ENCODE measurements at places on chromosomes 11 and 22.
A peak's percentile ranks its signal among the peaks of the same experiment; 100 is the strongest.

GRCh38 chr11:98358551-98358950, 662.2 kb upstream of the CNTN5 start:
- no peak for DNase-seq
- H3K27me3 ChIP-seq: no peaks in the 10 kb centered on the region
- H3K27ac ChIP-seq: no peak overlapping the region
- no peak overlapping the region for H3K4me3 ChIP-seq
- no peaks in the 10 kb centered on the region for H3K4me1 ChIP-seq

- peaks cover 5% of the 10 kb centered on the region for H3K36me3 ChIP-seq
- H3K27ac ChIP-seq: no peak overlapping the region
- DNase-seq: no peak
- H3K4me1 ChIP-seq: no peaks in the 10 kb centered on the region
Measured at GRCh38 chr11:18011633-18012032, 1.2 kb downstream of the SERGEF start.

DNA sequence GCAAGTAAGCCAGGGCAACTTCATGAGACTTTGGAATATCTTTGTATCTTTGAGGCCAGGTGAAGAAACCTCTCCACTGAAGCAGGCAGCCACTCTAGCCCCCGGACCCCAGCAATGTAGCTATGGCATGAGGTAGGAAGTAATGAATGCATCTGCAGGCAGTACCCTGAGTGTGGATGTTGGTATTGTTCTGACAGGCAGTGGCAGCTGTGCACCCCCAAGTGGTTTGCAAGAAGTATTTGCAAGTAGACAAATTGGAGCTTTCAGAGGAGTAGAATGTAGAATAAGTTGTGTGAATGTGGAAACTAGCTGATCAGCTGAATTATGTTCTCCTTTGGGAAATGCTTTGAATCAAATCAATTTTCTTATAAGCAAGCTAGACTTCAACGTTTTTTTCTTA, 194.4 kb upstream of the PGR start:
- no peaks in the 10 kb centered on the region for H3K36me3 ChIP-seq
- H3K27me3 ChIP-seq: no peaks in the 10 kb centered on the region

DNA sequence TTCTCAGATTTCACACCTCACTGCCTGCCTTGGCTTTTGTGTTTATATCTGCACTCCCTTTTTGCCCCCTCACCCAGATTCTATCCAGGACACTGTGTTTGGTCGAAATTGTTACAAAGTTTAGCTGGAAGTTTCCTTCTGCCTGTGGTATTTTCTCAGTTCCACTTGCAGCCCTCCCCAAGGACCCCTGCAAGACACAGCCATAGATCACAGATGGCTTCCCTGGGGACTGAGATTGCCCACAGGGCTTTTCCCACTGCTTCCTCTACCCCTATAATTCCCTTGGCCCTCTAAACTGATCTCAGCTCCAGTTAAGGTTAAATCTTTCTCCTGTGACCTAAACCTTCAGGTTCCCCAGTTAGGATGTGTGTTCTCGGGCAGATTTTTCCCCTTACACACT, 146.1 kb upstream of the C11orf87 start:
- H3K4me3 ChIP-seq: no peak overlapping the region
- H3K36me3 ChIP-seq: no peaks in the 10 kb centered on the region
- no peaks in the 10 kb centered on the region for H3K27me3 ChIP-seq
- no peak overlapping the region for H3K27ac ChIP-seq

GRCh38 chr11:134941326-134941725, 529.3 kb upstream of the B3GAT1 start:
- H3K4me1 ChIP-seq: no peaks in the 10 kb centered on the region
- DNase-seq: no peak
- no peaks in the 10 kb centered on the region for H3K36me3 ChIP-seq
- H3K27ac ChIP-seq: no peak overlapping the region

DNA sequence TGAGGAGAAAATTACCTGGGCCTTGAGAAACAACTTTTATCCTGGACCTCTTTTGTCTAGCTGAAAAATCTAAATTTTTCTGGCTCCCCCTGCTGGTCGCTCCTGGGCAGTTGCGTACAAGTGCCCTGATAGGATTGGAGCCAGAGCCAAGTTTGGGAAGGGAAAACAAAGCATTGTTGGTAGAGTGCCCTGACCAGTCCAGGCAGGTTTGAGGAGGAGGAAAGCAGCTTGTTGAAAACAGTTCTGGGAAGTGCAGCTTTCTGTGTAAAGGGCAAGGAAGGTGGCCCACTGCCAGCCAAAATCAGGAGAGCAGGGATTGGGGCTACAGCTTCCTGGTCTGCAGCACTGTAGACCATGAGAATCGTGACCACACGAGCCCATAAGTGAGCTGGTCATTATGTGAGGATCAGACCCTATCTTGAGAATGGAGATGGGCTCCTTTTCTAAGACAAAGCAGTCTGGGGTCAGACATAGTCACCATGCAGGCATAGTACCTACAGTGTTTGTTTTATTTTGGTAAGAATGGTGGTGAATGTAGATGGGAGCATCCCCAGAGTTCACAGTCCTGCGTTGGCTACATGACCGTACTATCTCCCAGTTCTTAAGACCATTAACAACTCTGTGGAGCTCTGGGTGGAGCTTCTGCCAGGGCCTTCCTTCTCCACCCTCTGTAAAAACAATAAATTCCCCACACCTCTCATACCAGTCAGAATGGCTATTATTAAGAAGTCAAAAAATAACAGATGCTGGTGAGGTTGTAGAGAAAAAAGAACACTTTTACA, 21.3 kb upstream of the PIK3IP1 start:
- H3K4me1 ChIP-seq: peaks cover 5% of the 10 kb centered on the region
- no peaks in the 10 kb centered on the region for H3K36me3 ChIP-seq
- DNase-seq: peak; percentile 95

GRCh38 chr11:9091044-9091922, at the start of gene SCUBE2:
Gene SCUBE2, minus strand, starts transcription at chr11:9091599. Its CDS starts 71 bp downstream, at chr11:9091528.
- H3K4me1 ChIP-seq: peaks cover 31% of the 10 kb centered on the region
- H3K4me3 ChIP-seq: peak within 1 kb of the TSS; percentile 60

DNA sequence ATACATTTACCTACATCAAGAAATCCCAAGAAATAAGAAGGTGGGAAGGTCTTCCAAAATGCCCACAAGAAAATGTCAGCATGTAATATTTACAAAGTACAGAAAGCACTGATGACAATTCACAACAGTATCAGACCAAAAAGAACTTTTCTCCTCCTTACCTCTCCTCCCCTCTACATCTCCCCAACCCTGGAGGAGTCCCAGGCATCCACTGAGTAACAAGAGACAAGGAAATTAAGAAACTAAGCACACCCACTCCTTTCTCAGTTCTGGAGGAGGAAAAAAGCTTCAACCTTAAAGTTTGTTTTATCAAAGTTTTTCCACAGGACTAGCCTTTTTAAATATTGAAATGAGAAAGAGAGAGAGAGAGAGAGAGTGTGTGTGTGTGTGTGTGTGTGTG, 2.0 kb upstream of the SERGEF start:
- no peaks in the 10 kb centered on the region for H3K27me3 ChIP-seq
- H3K4me1 ChIP-seq: no peaks in the 10 kb centered on the region
- DNase-seq: no peak
- no peaks in the 10 kb centered on the region for H3K36me3 ChIP-seq

DNA sequence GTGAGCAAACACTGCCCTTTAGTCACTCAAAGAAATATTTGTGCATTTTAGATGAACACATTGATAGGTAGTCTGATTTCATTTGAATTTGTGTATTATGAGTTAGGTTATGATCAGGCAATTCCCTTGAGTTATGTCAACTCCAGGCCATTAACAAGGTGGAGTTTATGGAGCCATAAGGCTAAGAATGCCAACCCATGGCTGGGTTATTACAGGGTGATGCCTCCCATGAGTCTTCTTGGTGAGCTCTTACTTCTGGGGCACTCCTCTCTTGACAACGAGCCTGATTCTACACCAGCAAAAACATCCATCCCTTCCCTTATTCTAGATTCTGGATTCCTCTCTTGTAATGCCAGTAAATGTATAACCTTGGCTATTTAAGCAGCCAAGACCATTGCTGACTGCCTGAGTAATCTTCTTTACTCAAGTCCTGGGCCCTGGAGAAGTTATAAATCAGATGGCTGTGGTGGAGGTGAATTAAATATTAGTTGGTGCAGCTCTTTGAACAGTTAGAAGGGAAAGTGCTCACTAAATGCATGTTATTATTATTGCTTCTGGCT, 645.7 kb upstream of the TENM4 start:
- H3K36me3 ChIP-seq: no peaks in the 10 kb centered on the region
- H3K27ac ChIP-seq: no peak overlapping the region
- H3K4me3 ChIP-seq: no peak overlapping the region
- no peaks in the 10 kb centered on the region for H3K4me1 ChIP-seq
- no peak for DNase-seq
- no peaks in the 10 kb centered on the region for H3K27me3 ChIP-seq

DNA sequence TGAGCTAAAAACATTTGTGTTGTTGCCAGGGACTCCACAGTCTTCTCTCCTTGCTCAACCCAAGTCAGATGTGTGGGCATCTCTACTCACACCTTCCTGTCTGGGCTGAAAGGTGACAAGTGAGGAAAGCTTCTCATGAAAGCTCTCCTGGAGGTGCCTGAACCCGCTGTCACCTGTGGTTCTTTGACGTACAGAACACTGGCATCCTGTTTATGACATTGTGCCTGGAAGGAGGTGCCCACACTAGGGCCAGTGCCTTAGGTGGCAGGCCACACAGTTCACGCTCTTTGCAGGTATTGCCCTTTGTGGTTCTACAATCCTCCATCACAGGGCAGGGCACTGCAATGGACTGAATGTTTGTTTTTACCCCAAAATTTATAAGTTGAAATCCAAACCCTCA, 108.5 kb downstream of the CD44 start:
- DNase-seq: peak; percentile 70
- H3K36me3 ChIP-seq: no peaks in the 10 kb centered on the region
- no peaks in the 10 kb centered on the region for H3K4me1 ChIP-seq
- H3K4me3 ChIP-seq: no peak overlapping the region

- DNase-seq: peak; percentile 90
- H3K27ac ChIP-seq: peak within 1 kb of the TSS; percentile 71
- H3K4me1 ChIP-seq: peaks cover 26% of the 10 kb centered on the region
- H3K27me3 ChIP-seq: no peaks in the 10 kb centered on the region
- H3K36me3 ChIP-seq: peaks cover 1% of the 10 kb centered on the region
Measured at GRCh38 chr11:7672960-7673723, at the start of gene CYB5R2. Gene CYB5R2, minus strand, starts transcription at chr11:7673500. Its CDS starts 675 bp downstream, at chr11:7672825.

DNA sequence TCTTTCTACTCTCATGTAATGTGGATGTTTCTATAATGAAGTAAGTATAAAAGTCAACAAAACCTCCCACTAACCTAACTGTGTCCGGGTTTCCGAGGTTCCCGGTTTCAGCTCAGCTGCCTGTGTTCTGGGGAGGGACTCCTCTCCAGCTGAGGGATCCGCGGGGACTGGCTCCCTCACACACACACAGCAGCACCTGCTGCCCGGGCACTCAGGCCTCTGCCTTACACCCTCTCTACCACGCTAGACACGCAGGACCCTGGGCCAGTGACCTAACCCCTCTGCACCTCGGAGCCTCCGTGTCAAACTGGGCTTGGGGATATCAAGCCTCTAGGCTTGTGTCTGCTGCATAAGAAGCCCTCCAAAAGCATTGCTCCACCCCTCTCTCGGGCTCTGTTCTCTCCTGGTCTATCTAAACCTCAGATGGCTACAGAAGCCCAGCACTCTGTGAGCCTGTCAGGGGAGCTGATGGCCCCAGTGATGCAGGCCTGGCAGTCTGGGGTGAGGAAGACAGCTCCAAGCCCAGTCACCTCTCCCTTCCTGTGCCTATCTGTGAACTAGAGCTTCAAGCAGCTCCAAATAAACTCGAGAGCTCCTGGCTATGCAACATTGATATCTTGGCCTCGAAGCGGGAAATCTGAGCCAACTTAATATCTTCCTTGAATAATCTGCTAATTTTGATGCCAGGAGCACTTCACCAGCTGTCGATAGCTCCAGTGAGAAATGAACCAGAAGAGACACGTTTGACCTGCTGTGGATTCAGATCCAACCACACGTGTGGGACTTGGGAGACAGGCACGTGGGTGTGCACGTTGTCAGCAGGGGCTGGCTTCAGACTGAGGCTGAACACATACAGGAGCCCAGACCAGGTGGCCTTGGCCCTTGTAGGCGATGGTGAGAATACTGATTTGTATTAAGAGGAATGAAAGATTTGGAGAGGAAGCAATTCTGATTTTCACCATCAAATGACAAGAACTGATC, 232.7 kb upstream of the B3GAT1 start:
- peaks cover 6% of the 10 kb centered on the region for H3K27me3 ChIP-seq
- no peak overlapping the region for H3K4me3 ChIP-seq
- H3K4me1 ChIP-seq: no peaks in the 10 kb centered on the region

GRCh38 chr11:133999355-133999754, 42.6 kb upstream of the IGSF9B start:
- no peak for DNase-seq
- H3K4me1 ChIP-seq: peaks cover 12% of the 10 kb centered on the region

- no peak for DNase-seq
- H3K27me3 ChIP-seq: no peaks in the 10 kb centered on the region
- no peaks in the 10 kb centered on the region for H3K36me3 ChIP-seq
- H3K27ac ChIP-seq: no peak overlapping the region
- no peaks in the 10 kb centered on the region for H3K4me1 ChIP-seq
Measured at GRCh38 chr11:88131764-88132470, 43.3 kb downstream of the RAB38 start.

GRCh38 chr22:24599514-24599913, 3.5 kb upstream of the GGT1 start:
- DNase-seq: no peak
- peaks cover 22% of the 10 kb centered on the region for H3K4me1 ChIP-seq
- H3K27me3 ChIP-seq: no peaks in the 10 kb centered on the region
- no peak overlapping the region for H3K4me3 ChIP-seq
